T-helper 17 cell (primary cell): ENCODE measurements at places on chromosomes 16 and 17. TPM values are rescaled to one million over a fixed set of nuclear protein-coding genes. Genes with fewer than 3 reads are reported as not detected.

DNA sequence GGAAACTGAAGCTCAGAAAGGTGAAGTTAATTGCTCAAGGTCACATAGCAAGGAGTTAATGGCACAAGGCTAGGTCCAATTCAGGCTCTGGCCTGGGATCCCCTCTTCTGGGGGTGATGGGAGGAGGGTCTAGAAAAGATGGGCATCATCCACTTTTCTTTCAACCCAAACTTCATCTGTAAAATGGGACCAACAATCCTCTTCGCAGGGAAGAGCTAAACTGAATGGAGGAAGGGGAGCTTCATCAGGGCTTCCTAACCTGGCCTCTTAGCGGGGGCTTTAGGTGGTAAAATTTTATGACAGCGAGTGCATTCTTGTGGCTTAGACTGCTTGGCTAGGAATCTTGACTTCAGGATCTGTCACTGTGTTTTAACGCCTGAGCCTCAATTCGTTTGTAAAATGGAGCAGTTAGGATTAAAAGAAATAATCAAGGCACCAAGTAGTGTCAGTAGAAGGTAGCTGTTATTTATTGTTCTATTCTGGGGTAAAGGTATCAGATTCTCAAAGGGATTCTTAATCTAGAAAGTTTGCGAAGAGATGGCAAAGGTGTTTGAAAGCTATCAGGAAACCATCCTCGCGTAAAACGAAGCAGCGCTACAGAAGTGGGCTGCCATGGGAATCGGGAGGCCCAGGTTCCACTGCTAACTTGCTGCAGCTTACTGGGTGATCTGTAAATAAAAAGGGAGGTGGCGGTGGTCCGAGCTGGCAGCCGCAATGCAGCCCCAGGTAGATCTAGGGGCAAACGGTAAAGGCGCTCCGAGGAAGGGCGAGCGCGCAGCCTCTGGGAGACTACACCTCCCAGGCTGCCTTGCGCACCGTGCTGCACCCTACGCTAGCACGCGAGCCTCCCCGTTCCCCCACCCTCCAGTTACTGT, 1.5 kb upstream of the SRCAP start:
- no peak for DNase-seq

DNA sequence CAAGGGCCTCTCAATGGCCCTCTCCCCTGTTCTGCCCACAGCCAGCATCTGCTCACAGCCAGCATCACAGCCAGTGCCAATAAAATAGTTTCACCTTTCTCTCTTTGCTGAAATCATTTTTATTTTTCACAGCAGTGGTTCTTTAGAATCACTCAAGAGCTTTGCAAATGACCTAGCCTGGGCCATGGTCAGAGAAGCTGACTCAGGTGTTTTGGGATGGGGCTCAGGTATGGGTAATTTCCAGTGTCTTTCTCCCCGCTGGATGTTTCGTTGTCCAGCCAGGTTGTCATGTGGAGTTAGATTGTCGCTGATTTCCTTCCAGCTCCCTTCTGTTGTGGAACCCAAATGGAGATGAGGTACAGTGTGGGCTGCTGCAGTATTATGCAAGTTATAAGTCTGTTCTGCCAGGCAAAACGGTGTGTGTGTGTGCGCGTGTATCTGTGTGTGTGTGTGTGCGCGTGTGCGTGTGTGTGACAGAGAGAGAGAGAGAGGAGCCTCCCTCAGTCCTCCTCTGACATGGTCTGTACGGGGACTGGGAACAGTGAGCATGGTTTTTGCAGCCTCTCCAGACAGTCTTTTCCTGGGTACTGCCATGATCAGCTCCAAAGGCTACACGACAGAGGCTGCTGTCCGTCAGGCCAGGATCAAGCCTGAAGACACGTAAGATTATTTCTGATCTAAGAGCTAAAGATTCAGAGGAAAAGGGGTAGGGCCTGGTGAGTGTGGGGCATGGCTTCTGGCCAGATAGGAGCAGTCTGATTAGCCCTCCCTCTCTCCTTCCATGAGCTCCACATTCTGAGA, 1.4 kb upstream of the PMP22 start:
- no peak for DNase-seq

- no peak for DNase-seq
Observed at GRCh38 chr17:73343168-73343634, 31.4 kb upstream of the CDC42EP4 start.

The CLEC18B gene
- total RNA-seq: 1.6 TPM

The NEUROD2 gene
- not detected for total RNA-seq

DNA sequence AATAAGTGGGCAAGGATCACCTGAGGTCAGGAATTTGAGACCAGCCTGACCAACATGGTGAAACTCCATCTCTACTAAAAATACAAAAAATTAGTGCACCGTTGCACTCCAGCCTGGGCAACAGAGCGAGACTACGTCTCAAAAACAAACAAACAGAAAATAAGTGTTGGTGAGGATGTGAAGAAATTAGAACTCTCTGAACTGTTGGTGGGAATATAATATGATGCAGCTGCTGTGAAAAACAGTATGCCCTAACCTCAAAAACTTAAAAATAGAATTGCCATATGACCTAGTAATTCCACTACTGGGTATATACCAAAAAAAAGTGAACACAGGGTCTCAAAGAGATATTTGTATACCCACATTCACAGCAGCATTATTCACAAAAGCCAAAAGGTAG, 26.1 kb downstream of the GLG1 start:
- DNase-seq: no peak

DNA sequence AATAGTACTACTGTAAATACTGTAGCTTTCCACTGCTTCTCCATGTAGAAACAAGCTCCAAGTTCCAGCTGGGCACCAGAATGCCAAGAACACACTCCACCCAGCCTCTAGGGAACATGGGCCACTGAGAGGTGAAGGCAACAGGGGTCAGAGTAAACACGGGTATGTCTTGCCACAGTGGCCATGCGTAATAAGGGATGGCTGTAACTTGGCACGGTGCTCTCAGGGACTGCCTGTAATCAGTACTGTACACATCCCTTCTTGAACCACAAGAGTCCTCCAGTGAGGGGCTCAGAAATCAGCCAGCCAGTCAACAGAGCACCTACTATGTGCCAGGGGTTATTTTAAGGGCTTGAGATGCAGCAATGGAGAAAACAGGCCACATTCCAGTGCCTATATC, 10.8 kb downstream of the LRRC59 start:
- DNase-seq: no peak
